DMS153 (cell line): ENCODE measurements at places on chromosomes 11 and 22.

DNA sequence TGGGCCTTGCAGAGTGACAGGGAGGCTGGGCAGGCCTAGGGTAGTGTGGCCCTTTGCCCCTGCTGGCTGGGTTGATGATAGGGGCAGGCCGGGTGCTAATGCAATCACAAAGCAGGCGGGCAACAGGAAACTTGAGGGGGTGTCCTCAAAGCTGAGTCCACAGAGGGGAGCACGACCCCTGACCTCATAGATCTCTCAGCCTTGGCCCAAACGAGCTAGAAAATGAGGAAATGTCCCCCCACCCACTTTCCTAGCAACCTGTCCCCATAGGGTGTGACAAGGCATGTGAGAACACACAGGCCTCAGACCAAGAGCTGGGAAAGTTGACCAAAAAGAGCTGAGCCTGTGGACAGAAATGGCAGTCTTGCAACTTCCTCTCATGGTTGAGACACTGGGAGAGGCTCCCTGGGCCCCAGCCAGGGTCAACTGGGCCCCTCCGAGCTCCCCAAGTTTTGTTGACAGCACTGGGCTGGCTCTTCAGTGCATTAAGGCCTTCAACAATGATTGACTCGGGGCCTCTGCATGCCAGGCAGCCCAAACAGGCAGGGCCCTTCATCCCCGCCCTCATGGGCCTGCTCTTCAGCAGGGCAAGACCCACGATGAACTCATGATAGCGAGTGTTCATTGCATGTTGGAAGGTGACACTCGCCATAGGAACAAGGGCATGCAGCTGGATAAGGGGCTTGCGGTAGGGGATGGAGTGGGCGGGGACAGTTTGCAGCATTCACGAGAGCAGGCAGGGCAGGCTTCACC lies 9.8 kb upstream of the SPI1 start:
- no peak for DNase-seq

DNA sequence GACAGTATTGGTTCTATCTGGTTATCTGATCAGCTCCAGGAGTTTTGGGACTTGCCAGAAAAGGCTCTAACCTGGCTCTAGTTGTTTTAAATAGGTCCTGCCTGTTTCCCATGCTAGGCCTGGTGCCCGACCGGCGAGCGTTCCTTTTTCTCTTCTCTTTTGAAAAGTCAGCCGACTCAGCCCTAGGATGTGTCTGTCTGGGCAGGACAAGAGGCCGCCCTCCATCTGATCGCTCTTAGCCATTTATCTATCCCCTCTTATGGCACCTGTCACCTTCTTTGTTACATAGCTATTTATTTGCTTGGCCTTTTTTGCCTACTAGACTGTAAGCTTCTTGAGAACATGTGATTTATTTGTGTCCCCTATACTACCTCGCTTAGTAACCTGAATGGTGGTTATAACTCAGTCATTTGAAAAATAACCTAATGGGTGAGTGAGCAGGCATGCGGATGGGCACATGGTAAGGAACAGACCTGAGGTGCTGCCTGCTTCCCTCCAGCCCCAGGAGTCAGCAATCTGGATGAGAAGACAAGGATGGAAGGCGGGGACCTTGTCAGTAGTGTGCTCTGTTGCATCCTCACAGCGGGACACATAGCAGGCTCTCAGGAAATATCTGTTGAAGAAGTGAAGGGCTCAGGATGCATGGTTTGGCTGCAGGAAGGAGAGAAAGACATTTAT lies 108.4 kb downstream of the ZBTB16 start:
- DNase-seq, result no peak

DNA sequence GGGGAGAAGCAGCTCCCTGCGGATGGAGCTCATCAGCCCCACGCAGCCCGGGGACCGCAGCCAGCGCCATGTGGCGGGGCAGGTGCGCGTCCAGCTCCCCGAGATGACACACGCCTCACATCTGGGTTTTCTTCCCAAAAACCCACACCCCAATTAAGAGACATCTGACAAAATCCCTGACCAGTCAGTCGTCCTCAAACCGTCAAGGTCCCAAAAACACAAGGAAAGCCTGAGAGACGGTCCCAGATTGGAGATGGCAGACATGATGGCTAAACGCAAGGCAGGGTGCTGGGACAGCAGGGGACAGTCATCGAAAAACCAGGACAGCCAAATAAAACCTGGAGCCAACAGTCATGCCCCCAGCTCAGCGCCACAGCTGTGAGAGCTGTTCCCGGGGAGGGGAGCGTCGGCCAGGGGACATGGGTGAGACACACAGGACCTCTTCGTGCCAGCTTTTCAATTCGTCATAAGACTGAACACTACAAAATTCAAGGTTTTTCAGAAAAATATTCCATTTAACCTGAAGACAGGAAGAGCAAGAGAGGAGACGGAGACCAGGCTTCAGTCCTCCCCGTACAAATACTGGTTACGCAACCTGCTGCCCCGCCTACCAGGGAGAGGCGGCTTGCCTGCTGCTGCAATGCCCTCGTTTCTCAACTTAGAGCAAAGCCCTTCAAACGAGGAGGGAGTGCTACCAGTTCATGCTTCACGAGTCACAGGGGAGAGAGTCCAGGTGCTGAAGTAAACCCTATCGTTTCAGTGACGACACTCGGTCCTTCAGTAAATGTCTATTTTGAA lies 10.5 kb downstream of the TOLLIP start:
- DNase-seq, result peak; percentile 50

DNA sequence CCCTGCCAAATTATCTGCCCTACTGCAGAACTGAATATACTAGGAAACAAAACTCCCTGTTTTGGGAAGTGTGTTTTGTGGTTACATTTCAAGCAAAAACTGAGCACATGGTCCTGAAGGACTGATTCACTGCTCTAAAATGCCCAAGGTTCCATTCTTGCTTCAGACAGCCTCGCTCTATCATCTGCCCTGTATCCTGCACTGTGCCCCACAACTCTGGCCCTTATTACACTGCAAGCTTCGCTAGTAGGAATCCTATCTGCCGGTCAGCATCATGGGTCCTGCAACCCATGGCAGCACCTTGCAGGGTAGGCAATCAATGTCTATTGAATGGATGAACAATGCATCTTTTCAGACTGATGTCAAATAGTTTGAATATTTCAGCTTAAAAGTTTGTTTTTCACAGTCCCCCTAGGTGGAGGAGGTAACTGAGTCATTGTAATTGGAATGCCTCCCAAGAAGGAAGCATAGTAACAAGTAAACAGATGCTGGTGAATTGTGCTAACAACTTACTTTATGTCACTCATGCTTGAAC lies 21.3 kb downstream of the LAYN start:
- no peak for DNase-seq

- peak; percentile 49 for DNase-seq
These were observed 3.2 kb upstream of the CACNA1I start for GRCh38 chr22:39567135-39567946.

DNA sequence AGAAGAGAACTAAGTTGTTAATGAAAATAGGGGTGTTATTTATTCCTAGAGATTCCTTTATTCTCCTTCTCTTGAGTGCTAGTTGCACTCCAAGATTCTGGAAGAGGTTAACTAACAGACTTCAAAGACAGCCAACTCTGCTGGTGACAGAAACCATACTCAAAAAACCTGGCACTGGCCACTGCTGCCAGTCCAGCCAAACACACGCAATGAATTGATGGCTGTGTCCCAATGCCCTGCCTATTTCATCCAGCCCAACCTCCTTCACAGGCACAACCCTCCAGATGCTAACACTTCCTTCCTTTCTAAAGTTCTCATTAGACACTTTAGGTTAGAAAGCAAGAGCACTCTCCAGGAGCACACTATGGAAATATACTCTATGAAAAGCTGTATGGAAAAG lies 150.8 kb upstream of the C11orf58 start:
- DNase-seq, result no peak

GRCh38 chr11:12243911-12244550 lies 133.3 kb upstream of the PARVA start:
- no peak for DNase-seq

DNA sequence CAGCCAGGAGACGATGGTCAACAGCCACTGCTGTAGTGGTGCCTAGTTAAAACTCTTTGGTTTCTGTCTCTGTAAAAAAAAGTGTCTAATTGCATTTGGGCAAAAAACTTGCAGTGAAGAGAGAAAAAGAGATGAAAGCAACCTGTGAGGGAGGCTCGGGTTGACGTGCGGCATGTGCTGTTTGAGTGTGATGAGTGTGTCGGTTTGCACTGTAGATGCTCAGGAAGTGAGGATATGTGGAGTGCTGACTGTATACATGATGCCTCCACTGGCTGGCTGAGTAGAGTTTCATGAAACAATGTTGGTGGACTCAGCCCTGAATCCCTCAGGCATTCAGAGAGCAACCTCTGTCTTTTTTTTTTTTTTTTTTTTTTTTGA lies 4.3 kb upstream of the DGCR6L start:
- DNase-seq, result no peak

DNA sequence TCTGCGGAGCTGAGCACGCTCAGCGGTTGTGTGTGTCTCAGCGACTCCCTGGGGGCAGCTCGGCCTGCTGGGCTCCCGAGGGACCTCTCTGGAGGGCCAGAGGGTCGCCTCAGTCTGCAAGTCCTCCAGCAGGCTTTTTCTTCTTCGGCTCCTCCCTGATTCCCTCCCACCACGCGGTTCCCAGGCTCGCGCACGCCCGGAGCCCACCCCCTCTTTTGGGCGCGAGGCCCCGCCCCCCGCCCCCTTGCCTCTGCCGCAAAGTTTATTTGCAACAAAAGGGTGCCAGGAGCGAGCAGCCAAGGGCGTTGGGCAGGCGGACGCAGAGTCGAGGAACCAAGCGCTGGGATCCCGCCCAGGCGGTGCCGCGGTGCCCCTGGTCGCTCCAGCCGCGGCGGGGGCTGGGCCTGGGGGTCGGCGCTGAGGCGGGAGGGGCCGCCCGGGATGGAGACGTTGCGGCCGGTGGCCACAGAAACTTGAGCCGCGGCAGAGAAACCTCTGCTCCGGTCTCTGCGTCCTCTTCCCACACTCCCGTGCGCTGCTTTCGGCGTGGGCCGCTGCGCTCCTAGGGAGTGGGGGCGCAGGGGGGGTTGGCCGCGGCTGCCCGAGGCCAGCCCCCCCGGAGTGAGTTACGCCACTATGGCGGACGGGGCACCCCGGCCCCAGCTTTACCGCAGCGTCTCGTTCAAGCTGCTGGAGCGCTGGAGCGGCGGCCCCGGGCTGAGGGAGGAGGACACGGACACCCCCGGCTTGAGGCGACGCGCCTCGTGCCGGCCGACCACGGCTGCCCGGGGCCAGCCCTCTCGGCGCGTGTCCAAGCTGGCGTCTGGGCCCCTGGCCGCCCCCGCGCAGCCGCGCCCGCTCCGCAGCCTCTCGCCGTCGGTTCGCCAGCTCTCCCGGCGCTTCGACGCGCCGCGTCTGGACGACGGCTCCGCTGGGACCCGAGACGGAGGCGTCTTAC lies at the start of gene ARHGEF17:
Gene ARHGEF17, plus strand, starts transcription at position 274 of the 958 bp plus-strand sequence. Its CDS starts 363 bp downstream, at position 637.
- DNase-seq, result peak; percentile 66

DNA sequence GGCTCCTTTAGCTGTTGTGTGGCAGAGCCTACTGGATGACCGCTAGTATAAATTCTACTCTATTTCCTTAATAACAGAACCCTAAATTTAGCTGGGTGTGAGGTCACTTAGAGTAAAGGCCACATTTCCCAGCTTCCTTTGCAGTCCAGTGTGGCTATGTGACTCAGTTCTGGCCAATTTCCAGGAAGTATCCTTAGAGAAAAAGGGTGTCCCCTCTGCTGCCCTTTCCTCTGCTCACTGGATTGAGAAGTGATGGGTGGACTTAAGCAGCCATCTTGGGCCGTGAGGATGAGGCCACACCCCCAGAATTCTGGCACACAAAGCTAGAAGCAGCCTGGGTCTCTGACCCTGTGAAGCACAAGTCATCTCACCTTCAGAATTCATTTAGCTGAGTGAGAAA lies 11.7 kb upstream of the RASD2 start:
- no peak for DNase-seq

GRCh38 chr11:35714882-35715627 lies 52.5 kb downstream of the TRIM44 start:
- no peak for DNase-seq

GRCh38 chr11:89490981-89491690 lies at the start of gene NOX4:
Gene NOX4 (minus strand): TSS chr11:89491375. CDS start chr11:89491246, 129 bp downstream.
- no peak for DNase-seq

GRCh38 chr11:78319453-78319955 lies 98.1 kb downstream of the GAB2 start:
- no peak for DNase-seq

GRCh38 chr22:39482768-39483167 lies 19.3 kb upstream of the MIEF1 start:
- no peak for DNase-seq

GRCh38 chr11:17208257-17208999 lies 642 bp upstream of the PIK3C2A start:
- DNase-seq, result peak; percentile 75

DNA sequence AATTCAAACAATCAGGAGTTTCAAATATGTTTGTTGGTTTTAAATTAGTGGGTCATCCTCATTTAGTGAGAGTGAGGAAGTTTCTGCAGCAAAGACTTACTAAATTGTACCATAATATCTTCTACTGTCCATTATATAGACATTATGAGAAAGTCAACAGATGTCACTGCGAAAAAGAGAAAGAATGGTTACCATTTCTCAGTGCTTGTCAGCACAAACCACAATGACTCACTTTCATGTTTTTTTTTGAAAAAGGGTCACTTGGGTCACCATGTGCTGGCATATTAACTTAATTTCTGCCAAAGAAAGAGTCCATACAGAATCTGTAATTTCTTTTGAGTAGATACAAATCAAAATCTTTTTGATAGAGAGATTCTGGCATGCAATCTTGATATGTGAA lies 924.6 kb upstream of the FAT3 start:
- no peak for DNase-seq

- no peak for DNase-seq
These were observed 151.0 kb downstream of the BBOX1 start for GRCh38 chr11:27191639-27192038.

DNA sequence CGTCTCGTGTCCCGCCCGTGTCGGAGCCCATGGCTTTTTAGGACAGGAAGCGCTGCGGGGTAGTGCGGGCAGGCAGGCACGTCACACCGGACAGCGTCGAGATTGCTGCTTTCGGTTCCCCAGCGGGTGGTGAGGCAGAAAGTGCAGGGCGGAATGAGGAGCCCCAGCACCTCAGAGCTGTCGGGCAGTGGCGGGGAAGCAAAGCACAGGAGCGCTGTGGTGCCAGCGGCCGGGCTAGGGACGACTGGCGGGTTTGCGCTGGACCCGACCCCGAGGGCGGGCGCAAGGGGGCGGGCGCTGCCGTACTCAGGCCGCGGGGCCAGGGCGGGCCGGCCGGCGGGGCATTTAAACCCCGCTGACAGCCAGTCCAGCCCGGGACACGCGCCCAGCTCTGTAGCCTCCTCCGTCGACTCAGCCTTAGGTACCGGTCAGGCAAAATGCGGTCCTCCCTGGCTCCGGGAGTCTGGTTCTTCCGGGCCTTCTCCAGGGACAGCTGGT lies at the start of gene SLC37A2:
Gene SLC37A2, plus strand, starts transcription at position 375 of the 498 bp plus-strand sequence. Its CDS starts 63 bp downstream, at position 438.
- no peak for DNase-seq

- no peak for DNase-seq
These were observed 312.3 kb downstream of the MN1 start for GRCh38 chr22:27489178-27489675.

- no peak for DNase-seq
These were observed 13.3 kb upstream of the BCR start for GRCh38 chr22:23166841-23167616.

DNA sequence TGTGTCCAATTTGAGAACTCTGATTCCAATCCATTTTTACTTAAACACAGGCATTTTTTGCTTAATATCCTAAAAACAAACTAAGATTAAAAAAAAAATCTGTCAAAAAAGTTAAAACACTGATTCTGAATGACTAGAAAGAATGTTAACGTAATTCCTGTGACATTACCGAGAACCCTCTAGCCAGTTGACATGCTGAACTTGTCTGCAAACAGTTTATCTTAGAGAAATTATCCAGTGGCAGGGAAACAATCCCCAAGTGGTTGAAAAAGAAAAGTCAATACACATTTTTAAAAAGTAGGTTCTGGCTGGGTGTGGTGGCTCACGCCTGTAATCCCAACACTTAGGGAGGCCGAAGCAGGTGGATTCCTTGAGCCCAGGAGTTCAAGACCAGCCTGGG lies 11.6 kb downstream of the KMT5B start:
- DNase-seq, result no peak
